SJCRH30 (cell line): ENCODE measurements at places on chromosomes 16 and 17. TPM values are rescaled to one million over a fixed set of nuclear protein-coding genes. Genes with fewer than 3 reads are reported as not detected.

PEX12 gene
- 8.4 and 9.4 TPM in 2 replicates for total RNA-seq

SMIM36 gene
- not detected in 2 replicates for total RNA-seq

TMEM238L gene
- total RNA-seq: not detected in 2 replicates

DNA sequence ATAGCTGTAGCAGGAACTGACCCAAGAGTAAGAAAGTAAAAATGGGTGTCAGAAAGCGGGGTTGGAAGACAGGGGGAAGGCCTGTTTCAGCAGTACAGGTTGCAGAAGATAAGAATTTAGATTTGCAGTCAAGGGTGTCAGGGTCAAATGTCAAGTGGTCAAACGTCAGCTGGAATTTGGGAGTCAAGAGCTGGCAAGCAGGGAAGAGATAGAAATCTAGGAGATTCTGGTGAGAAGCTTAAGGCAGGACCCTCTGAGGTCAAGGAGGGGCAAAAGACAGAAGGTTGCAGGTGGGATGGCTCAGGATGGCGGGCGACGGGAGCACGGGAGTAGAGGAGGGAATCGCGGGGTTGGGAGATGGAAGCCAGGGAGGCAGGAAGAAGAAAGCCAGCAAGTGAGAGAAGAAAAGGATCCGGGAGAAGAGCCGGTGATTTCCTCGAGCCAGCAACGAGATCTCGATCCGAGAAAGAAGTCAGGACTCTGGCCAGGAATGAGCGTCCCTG is 335 bp downstream of the SLC25A35 start:
- no peak for DNase-seq

DNA sequence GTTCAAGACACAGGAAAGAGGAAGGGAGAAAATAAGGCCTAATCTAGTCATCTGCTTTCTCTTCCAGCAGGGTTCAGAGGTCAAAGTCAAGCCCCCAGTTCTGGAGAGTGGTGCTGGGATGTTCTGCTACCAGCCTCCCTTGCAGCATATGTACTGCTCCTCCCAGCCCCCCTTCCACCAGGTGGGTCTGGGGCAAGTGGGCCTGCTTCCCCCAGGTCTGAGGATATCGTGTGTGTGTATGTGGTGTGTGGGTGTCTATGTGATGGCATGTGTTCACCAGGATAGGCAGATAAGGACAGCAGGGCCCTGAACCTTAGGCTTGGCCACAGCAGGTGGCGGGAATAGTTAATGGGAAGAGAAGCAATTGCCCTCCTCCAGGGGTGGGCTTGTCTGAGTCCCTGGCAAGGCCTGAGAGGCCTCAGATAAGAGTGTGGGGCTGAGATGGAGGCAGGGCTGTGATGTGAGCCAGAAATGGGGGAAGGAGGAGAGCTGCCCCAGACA is 21.1 kb downstream of the FOXN1 start:
- DNase-seq: no peak

DNA sequence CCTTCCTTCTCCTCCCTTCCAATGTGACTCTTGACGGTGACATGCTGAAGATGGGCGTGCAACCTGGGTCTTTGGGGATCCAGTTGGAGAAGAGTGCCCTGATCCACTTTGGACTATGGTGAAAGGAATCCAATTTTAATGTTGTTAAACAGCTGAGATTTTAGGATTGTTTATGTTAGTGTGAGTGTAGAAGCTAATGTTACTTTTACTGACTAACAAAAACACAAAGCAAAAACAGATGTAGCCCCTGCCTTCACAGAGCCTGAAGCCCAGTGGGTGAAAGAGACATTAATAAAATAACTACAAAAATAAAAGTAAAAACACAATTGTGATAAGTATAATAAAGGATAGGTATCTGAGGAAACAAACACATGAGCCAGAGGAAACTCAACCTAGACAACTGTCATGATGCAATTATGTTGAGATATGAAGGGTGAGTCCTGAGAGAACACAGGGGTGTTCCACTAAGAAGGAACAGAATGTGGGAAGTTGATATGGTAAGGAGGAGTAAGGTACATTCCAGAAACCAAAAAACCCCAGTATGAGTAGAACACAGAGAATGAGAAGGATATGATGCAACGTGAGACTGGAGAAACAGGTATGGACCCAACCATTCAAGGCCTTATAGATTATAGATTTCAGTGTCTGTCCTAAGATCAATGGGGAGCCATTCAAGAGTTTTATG is 115.1 kb upstream of the PMFBP1 start:
- no peak for DNase-seq

GRCh38 chr16:6483469-6484033 is 849.1 kb upstream of the RBFOX1 start:
- DNase-seq: no peak

DNA sequence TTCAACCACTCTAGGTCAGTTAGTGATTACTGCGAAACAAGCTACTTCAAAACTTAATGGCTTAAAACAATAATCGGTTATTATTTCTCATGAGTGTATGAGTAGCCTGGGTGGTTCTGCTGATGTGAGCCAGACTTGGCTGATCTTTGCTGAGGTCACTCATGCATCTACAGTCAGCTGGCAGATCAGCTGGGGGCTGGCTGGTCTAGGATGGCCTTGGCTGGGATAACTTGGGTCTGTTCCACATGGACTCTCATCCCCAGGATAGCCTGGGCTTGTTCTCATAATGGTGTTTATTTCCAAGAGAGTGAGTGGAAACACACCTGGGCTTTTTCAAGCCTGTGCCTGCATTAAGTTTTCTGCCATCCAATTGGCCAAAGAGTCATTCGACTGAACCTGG is 13.0 kb downstream of the CCDC182 start:
- DNase-seq: no peak

DNA sequence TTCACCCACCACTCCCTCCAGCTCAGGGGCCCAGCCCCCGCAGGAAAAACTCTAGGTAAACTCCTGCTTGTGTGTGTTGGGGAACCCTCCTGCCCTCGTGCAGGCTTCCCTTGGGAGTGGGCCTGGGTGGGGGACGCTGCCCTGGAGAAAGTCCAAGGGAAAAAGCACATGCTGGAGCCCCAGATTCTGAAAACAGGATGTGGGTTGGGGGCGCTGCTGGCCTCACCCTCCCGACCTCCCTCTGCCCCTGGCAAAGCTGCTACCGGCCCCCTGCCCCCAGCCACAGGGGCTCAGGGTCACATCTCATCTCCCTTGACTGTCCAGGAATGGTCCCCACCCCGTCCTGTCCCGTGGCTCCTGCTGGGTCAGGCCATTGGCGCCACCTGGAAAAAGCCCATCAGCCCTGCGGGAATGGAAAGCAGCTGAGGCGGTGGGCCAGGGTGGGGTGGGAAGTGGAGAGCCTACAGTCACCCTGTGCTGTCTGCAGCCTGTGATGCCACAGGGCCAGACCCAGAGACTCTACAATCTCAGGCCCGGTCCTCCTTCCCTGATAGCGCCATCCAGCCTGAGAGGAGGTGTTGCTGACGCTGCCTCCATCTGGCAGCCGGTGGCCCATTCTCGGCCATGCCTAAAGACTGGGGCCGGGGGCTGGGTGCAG is 2.5 kb upstream of the GJD3 start:
- DNase-seq: no peak

GRCh38 chr17:77235370-77235941 is 94.7 kb downstream of the SEC14L1 start:
- peak; percentile 38 for DNase-seq
